EL (cell line): ENCODE measurements at places on chromosomes 6 and 20.

- DNase-seq = no peak
Observed at GRCh38 chr20:61106438-61106837, 145.6 kb upstream of the CDH4 start.

- no peak for DNase-seq
Observed at GRCh38 chr20:6180531-6180930, 57.7 kb upstream of the FERMT1 start.

DNA sequence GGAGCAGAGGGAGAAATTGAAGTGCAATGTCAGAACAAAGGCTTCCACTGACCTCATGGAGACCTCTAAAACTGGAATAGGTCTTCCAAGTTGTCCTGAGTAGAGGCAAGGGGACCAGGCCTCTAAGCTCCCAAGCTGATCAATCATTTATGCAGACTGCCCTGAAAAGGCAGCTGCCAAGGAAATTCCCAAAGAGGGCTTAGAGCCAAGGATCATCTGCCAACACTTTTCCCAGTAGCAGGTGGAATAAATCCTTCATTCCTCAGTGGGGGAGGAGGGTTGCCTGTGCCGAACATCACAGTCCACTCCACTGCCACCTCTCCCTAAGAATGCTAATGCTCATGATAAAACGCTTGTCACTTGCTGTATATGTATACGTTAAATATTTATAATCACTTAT, 29.3 kb upstream of the RALY start:
- DNase-seq = no peak

- DNase-seq = no peak
Observed at GRCh38 chr6:25558155-25558817, 93.7 kb upstream of the SCGN start.

GRCh38 chr6:38155144-38155543, 335.6 kb downstream of the ZFAND3 start:
- DNase-seq = no peak

DNA sequence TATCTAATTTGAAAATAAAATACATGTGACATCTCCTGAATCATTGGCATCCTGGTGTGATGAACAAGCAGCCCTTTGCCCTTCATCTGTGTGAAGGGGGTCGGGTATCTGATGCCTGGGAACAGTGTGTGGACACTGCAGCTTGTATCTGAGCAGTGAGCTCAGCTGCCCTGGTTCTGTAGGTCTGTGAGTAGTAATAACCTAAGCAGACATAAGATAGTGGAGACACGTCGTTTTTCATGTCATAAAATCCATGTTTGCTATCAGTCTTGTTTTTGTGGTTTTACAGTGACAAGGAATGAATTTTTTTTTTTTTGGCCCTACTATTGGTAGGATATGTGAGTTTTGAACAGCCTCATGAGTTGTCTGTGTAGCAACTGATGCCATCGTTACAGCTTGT, 133.0 kb downstream of the JARID2 start:
- DNase-seq = no peak

DNA sequence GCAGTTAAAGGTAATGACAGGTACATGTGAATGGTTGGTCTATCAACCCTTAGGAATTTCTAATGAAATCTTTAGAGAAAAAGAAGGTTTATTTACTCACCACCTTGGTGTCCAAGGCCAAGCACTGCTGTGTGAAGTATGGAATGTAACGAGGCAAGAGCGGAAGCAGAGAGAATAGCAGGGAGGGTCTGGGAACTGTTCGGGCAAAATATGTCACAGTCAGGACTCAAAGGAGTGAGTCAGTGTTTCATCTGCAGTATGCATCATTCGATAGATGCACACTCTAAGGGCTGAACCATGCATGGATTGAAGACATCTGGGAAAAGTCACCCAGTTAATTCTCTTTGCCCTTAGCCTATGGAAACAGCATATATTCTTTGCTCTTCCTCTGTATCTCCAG, 33.2 kb downstream of the ADGRF5 start:
- peak; percentile 75 for DNase-seq

DNA sequence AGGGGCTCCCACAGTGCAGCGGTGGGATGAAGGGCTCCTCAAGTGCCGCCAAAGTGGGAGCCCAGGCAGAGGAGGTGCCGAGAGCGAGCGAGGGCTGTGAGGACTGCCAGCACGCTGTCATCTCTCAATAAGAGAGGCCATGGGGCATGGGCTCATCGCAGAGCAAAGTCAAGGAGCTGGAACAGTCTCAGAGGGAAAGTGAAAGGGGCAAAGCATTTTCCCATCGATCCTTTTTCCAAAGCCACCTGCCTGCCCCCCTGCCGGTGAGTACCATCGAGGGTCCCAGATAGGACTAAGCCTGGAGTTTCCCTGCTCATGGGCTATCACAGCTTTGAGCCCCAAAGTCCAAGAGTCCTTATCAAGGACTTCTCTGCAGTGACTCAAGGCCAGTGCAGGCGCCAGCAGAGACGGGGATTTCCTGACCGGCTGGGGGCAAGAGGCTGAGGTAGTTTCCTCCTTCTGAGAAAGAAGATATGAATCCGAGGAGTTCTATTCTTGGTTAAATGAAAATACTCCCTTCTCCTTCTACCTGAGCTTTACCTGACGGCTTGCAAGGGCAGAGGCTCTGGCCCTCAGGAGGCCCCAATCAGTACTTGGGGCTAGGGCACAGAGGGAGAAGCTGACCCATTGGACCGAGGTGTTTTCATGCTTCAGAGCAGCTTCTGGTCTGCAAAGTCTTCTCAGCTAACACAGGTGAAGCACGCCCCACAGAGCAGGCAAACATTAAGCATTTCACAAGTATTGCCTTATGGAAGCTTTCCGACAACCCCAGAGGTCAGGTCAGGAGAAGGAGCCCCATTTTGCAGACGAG, 22.6 kb downstream of the ETV7 start:
- DNase-seq = peak; percentile 12

GRCh38 chr6:43216200-43216599, 13.1 kb downstream of the DNPH1 start:
- DNase-seq = no peak

DNA sequence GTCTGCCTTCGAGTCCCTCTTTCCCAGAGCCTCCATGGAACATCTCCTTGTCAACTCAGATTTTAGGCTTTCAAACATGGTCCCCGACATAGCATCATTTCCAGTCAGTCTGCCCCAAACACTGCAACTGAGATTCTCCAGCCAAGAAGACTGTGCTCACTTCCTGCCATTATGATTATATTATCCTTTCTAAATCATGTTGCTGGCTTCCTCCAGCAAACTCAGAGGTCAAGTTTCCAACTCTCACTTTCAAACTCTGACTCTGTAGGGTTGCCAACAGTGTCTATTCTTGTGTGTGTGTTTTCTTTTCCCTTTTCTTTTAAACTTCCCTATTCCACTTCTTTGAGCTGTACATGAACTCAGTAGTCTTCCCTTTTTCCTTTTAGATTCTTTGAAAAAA, 61.2 kb upstream of the TRAF3IP2 start:
- no peak for DNase-seq

- DNase-seq = no peak
Observed at GRCh38 chr20:23126281-23127061, 40.3 kb upstream of the CD93 start.

DNA sequence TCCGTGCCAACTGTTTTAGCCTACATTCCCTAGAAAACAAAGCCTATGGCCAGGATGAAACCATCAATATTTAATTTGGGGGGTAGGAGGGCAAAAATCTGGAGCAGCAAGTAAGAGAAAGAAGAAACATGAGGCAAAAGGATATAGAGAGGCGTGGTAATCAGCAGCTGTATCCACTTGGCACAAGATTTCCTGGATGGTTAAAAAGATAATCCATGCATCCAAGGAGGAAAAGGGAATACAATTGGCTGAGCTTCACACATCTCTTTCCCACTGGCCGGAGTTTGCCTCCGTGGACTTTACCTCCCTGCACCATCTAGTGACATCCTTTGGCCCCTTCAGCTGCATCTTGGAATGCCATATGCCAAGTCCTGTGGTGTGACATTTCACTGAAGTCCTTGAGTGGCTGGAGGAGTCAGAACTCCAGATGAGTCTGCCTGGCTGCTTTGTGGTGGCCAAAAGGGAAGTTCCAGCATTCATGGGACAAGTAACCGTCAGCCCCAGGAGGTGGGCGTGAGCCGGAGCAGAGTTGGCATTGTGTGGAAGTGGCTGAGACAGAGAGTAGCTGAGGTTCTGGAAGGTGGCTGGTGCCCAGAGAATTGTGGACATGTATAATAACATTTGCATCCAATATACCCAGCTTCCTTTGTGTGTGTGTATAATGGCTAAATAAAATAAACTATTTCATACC, 13.7 kb upstream of the TMX4 start:
- DNase-seq = no peak

GRCh38 chr6:168121303-168121665, 42.3 kb upstream of the FRMD1 start:
- DNase-seq = no peak

GRCh38 chr6:15036690-15037245, 209.1 kb upstream of the JARID2 start:
- DNase-seq = no peak

DNA sequence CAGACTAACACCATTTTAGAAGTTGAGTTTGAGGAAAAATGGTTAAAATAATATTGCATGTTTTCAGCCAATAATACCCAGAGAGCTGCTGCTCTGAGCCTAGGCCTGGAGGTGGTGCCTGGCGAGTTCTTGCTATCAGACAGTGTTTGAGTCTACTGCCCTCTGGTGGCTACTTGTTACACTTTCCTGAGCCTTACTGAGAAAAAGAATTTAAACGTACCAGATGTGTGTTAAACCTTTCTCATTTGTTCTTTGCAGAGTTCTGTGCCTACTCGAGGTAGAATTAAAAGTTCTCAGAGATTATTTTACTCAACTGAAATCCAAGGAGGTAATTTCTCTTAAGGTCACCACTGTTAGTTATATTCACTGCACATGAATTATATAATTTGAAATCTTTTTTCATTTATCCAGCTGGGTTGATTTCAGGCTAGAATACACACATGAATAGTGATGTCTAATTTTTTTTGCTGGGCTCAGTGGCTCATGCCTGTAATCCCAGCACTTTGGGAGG, 38.2 kb downstream of the SHLD1 start:
- peak; percentile 78 for DNase-seq

DNA sequence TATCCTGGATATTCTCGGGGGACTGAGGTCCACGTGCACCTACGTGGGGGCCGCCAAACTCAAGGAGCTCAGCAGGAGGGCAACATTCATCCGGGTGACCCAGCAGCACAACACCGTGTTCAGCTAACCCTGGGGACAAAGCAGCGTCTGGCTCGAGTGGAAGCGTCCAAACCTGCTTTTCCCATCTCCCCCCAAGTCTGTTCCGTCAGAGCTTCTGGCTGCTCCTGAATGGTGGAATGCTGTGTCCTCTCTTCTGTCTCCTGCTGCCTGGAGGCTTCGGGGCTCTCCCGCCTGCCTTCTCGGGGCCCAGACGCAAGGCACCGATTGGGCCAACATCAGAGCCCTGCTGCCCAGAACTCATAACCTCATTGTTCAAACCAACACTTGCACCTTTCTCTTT, 56.7 kb downstream of the GMPR start:
- no peak for DNase-seq

DNA sequence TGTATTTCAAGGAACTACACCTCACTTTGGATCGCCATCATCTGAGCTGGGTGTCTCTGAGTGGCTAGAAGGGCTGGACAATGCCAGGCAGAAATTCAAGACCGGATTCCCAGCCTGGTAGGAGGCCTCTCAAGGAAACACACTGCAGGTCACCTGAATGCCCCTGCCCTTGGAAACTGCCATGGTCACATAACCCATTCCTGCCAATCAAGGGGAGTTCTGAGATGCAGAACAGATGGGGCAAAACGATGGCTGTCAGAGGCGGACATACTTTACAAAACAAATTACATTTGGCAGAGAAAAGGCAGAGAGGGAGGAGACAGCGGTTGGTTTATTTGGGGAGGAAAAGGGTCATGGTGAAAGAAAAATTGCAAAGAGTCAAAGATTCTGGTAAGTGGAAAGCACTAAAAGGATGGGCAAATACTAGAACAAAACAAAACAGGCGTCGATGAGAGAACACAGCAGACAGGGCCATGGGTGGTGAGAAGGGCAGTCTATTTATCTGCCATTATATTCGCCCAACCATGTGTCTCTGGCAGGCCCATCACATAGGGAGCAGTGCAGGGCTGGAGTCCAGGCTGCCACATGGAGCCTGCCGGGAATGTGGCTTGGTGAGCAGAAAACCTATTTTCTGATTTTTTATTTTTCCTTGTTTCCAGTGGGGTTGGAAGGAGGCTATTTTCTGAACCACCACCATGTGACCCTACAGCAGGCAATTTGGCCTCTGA, 13.5 kb downstream of the BEND3 start:
- DNase-seq = no peak

DNA sequence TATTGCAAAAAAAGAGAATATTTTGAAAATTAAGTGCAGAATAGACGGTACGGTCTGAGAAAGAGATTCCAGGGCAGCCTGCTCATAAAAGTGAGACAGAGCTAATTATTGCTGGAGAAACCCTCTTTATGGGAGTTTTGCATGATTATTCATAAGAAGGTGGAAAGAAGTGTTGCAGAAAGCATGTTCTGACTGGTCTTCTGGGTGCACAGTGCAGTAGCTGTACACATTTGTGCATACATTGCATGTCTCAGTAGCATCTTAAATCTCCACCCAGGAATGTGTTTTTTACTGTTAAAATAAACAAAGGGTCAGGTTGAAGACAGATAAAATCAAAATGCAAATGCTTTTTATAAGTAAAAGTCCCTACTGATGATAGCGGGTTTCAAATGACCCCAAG, 1813.6 kb upstream of the DEFB115 start:
- DNase-seq = peak; percentile 4

- DNase-seq = no peak
Observed at GRCh38 chr20:60054716-60055634, 96.8 kb downstream of the CDH26 start.

DNA sequence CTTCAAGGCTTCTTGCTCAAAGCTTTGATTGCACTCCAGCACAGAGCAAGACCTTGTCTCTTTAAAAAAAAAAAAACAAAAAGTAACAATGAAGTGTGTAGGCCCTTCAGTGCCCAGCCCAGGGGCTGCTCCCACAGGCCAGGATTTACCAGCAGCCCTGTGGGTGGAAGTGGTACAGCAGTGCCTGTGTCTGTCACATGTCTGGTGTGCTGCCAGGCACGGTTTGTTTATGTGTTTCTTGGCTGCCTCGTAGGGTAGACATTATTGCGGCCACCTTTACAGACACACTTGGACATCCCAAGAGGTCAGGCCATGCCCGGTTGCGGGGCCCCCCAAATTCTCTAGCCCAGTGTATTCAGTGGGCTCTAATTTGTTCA, 12.7 kb downstream of the DYNLRB1 start:
- no peak for DNase-seq

DNA sequence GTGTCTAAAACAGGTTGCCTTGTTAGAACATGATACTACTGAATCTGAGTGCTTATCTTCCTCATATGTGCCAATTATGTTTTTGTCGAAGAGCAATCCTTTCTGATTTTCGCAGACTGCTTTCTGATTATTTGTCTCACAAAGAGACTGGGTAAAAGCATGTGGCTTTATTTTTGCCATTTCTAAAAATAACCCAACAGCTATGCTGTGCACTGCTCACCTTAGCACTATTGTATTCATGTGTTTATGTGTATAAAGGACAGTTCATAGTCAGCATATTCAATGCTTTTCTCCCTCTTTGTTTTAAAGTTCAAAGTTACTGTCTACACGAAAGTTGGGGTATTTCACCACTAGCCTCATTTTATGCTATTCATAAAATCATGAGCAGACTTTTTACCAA, 127.0 kb downstream of the SGK1 start:
- DNase-seq = no peak

- no peak for DNase-seq
Observed at GRCh38 chr20:61982191-61982950, 83.3 kb downstream of the TAF4 start.

GRCh38 chr6:134997133-134997995, 47.5 kb upstream of the ALDH8A1 start:
- DNase-seq = no peak

- DNase-seq = no peak
Observed at GRCh38 chr20:46020555-46020954, 8.5 kb upstream of the SLC12A5 start.
